ENCODE measurements at places on chromosomes 5 and 9.
A peak's percentile ranks its signal among the peaks of the same experiment; 100 is the strongest.

GRCh38 chr9:36980148-36980974 is 53.7 kb downstream of the PAX5 start:
- no peak for DNase-seq

GRCh38 chr5:43639566-43639965 is 36.6 kb downstream of the NNT start:
- no peak for DNase-seq

DNA sequence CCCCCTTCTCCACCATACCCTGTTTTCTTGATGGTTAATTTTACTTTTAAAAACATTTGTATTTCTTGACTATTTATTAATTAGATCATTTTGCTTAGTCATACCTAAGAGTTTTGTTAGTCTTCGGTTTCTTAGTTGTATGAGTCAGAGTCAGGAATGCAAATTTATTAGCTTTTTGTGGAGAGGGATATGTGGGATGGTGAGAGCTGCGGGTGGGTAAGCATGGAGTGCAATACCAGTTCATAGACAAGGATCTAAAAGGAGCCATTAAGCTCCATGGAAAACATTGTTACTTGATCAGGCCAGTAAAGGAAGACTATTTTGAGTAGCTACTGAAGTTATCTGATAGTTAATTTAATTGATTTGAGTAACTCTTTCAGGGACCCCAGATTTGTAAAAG is 77.5 kb downstream of the ZSWIM6 start:
- no peak for DNase-seq

DNA sequence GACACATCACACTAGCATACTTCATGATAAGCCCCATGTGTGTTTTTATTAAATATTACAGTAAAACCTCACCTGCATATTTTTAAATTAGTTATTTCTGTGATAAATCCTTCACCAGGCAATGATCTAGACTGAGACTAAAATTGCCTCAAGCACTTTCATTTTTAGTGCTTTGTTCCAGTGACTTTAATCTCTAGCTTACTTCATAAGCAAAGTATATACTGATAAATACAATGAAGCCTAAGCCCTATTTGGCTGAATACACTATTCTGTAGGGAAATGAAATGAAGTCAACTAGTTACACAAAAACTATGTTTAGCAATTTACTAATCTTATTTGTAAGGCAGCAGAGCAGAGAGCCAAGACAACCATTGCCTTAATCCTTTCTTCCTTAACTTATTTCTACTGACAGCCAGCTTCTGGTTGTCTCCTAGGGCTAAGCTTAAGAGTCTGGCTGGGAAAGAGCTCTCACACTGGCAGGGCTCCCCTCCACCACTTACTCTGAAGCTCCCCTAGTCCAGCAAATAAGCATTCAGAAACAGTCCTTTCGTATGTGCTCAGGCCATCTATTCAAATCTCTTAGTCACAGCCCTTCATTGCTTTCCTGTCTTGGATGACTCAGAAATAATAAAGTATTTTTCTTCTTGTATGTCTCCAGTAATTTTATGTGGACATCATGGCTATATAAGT is 31.4 kb upstream of the MTAP start:
- DNase-seq, result no peak

GRCh38 chr9:133051281-133051900 is 10.4 kb upstream of the CEL start:
- DNase-seq, result no peak

GRCh38 chr5:42715785-42716184 is 40.8 kb upstream of the CCDC152 start:
- no peak for DNase-seq

GRCh38 chr5:103373597-103374472 is 115.3 kb downstream of the MACIR start:
- no peak for DNase-seq

- no peak for DNase-seq
These were observed 566.8 kb upstream of the CYLC2 start for GRCh38 chr9:102428305-102428704.

- DNase-seq, result peak; percentile 24
These were observed 5.9 kb downstream of the DMRTA1 start for GRCh38 chr9:22452415-22453010.

- no peak for DNase-seq
These were observed 5.4 kb upstream of the ANXA1 start for GRCh38 chr9:73146111-73146815.

DNA sequence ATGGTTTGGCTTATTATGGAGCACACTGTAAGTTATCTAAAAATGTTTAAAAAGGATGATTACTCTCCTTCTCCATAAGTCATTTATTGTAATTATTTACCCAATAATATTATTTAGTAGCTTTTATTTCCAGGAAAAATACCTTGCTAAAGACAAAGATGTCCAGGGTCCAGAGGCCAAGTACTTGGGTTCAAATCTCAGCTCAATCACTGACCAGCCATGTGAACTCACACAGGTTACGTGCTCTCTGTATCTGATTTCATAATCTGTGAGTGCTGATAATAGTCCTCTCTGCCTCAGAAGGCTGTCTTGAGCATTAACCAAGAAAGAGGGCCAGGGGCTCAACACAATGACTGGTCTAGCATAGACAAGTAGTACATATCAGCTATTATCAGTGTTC is 27.0 kb downstream of the ALDH1A1 start:
- DNase-seq, result no peak

GRCh38 chr9:130785053-130785452 is 50.0 kb upstream of the ABL1 start:
- DNase-seq, result no peak

DNA sequence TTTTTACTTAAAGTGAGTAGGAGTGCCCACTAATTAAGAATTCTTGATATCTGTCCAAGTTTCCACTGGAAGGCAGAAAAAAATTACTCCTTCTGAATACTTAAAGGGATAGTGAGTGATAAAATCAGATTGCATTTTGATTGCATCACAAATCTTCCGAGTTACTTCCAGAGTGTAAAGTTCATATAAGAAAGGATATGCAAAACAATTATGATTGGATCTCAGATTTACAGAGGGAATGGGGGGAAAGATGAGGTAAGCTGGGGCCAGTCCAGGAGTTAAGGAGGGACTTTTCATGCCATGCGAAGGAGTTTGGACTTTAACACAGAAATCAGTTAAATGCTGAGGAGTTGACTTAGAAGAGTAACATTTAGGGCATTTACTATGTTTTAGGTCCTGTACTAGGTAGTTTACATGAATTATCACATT is 9.3 kb upstream of the RNF145 start:
- no peak for DNase-seq

- no peak for DNase-seq
These were observed 70.6 kb downstream of the TENT4A start for GRCh38 chr5:6783787-6784186.

- DNase-seq, result no peak
These were observed 19.9 kb downstream of the CSF1R start for GRCh38 chr5:150066436-150066835.

DNA sequence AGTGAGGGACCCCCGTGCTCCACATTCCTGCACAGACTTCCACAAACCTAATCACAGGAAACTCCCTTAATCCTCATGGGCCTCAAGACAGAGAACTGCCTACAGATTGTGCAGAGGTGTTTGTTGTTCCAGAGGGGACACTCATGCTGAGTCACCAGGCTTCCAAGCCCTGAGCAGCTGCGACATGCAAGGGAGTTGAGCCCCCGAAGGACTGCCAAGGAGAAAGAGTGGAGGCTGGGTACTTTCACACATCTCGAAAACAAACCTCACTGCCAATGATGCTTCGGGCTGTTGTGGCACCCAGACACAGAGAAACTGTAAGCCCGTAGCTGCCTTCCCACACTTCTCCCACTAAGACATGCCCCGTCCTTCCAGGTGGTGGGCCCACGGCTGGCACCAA is 480.8 kb downstream of the CDH12 start:
- no peak for DNase-seq

DNA sequence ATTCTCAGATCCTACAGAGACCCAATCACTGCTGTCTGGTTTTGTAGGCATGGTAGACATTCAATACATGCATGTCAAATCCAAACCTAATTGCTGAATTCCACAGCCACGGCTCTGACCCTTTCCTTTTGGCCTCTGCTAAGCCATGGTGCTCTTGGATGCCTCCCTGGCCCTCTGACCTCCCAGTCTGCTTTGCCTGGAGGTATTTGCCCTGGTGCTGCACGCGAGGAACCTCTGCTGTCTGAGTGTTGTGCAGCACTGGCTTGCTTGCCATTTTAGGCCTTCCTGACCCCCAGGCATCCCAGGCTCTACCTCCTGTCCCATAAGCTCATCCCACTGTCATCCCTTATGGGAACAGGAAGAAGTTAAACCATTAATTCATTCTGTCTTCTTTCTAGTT is 60.9 kb downstream of the DOCK2 start:
- DNase-seq, result no peak

GRCh38 chr9:106920701-106921283 is 57.8 kb downstream of the ZNF462 start:
- DNase-seq, result no peak

DNA sequence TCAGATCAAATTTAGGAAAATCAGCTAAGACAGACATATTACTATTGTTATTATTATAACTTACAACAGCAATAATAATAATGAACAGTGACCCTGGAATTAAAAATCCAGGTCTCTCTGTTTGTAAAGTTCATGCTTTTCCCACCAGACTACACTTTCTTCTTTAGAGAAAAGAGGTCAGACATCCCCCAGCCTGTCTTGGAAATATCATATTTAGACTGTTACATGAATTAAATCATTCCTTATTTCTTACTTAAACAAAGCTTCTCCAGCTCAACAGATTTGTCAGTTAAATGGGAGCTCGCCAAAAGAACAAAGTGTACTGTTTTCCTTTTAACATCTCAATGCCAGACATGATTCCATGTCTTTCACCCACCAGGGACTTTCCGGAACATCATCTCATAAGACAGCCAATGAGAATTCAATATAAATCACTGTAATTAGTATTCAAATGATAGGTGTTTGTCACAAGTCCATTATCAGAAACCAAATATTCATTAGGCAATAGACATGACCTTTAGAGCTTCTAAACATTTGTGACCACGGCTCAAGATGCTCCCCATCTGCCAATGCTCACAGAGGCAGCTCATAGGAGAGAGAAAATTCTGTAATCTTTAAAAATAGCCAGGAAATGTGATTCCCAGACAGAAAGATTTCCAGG is 351.9 kb downstream of the ENC1 start:
- DNase-seq, result no peak

DNA sequence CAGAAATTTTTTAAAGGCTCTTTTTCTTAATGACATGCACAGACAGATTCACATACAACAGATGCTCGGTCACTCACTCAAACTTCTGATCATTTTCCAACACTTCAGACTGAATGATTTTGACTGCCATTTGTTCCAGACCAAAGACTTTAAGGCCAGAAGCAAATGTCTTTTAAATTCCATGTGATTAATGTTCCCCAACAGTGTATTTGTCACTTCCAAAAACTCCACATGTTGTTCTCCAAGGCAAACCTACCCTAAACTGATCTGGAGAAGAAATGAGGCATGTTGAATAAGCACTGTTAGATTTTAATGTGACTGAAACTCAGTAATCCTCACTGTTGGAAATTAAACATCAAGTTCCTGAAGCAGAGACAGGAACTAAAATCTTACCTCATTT is 366.7 kb downstream of the GABRG2 start:
- DNase-seq, result no peak

GRCh38 chr5:87268126-87268969 is 665 bp downstream of the RASA1 start:
- DNase-seq, result peak; percentile 21

Data from stimulated activated CD4-positive, alpha-beta T cell treated with anti-CD3 and anti-CD28 coated beads, Interleukin-1b, Interleukin-23, amount 100 ng/mL, for 1 hour (primary cell).